ENCODE measurements at places on chromosomes 7 and 10.

DNA sequence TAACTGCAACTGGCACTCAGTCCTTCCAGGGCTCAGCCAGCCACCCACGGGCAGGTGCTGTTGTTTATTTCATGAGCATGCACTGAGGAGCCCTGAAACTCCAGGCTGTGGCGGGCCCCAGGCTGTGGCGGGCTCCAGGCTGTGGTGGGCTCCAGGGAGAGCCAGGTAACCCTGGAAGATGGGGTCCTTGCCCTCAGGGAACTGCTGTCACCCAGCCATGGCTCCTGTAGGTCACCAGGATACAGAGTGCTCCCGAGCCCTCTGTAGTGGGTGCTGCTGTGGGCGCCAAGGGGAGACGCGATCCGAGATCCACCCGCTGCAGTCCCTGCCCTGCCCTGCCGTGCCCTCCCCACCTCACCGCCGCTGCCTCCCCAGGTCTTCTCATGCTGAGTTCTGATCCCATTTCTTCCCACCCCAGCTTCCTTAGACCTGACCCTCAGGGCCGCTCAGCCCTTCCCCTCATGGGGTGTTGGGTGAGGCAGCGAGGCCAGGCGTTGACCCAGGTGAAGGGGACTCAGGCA, 29.6 kb downstream of the LRRC27 start:
- no peak for DNase-seq

DNA sequence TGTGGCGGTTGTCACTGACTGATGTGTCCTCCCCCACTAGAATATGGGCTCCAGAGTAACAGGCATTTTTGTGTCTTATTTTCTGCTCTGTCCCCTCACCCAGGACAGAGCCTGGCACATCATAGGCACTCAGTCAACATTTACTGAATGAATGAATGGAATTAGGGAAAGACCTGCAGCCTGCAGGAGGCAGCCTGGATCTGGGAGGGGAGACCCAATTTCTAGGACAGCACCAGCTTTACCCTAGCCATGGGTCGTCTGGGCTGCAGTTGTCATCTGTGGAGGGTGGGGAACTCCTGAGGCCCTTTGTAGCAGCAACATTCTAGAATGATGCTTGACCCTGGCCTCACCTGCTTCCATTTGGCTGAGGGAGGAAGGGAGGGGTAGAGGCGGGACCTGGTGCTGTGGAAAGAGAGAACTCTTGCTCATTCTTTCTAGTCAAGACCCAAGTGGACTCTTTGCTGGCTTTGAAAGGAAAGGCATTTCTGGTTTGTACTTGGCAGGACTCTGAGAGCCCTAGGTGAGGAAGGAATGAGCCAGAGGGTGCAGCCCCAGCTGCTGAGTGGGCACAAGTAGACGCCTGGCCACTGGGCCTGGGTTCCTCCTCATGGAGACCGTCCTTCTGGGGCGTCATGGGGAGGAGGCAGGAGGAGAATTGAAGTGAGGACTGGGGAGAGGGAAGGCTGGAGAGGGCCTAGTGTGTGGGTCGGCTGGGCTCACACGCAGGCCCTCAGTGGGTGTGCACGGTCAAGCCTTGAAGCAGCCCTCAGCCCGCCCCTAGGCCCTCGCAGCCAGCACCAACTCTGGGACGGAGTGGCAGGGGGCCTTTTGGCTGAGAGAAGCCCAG, 8.9 kb downstream of the FGF8 start:
- no peak for DNase-seq

GRCh38 chr7:130207642-130208041, at the start of gene SSMEM1:
Gene SSMEM1, plus strand, starts transcription at chr7:130207860. Its CDS starts 51 bp downstream, at chr7:130207911.
- DNase-seq = no peak

DNA sequence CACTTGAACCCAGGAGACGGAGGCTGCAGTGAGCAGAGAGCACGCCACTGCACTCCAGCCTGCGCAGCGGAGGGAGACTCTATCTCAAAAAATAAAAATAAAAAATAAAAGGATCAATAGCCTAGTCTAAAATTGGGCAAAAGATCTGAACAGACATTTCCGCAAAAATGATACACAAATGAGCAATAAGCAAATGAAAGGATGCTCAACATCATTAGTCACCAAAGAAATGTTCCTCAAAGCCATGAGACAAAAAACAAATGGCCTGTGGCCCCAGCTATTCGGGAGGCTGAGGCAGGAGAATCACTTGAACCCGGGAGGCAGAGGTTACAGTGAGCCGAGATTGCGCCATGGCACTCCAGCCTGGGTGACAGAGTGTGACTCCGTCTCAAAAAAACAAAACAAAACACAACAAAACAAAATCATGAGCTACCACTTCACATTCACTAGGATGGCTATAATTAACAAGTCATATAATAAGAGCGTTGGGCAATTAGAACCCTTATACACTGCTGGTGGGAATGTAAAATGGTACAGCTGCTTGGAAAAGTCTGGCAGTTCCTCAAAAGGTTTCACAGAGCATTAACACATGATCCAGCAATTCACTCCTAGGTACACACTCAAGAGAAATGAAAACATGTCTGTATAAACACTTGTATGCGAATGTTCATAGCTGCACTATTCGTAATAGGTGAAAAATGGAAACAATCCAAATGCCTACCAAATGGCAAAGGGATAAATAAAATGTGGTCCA, 3.1 kb downstream of the DAGLB start:
- no peak for DNase-seq

DNA sequence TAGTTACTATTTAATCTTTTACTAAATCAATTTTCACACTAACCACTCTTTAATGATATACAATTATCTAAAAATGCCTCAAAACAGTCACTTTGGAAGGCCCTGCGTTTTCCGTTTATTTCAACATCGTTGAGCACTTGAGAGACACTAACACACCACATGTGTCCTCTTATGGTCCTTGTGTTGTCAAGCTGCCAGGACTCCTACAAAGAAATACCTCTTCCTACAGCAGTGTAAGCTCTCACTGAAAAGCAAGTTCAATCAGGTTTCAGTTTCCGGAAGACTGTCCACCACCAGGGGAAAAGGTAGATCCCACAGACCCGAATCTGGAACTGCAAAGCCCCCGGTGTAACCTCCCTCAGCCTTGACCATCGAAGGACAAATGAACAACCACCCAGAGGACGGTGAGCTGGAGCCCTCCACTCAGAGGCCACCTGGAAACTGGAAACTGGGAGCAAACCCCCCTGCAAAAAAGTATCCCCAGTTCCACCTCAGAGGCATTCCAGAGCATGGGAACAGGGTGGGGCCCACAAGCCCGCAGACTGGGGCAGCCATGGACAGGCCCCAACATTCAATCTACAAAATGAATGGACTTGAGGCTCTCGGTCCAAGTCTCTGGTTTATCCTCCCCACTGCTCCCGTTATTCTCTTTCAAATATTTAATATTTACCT, 37.6 kb downstream of the KCNH2 start:
- DNase-seq = no peak

DNA sequence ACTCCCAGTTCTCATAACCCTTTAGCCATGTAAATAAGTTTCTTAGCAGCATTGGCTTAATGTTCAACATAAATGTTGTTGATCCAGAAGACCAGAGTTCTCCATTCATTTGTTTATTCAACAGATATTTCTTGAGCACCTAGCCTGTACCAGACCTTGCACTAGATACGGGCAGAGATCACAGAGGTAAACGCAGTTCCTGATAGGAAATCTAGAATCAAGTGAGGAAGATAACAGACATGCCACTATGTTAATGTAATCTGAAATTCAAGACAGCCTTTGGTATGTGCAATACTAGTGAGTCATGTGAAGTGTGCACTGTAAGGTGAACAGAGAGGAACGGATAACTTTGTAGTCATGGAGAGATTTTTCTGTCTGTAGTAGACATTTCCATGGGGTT, 3.0 kb downstream of the BUB3 start:
- no peak for DNase-seq

DNA sequence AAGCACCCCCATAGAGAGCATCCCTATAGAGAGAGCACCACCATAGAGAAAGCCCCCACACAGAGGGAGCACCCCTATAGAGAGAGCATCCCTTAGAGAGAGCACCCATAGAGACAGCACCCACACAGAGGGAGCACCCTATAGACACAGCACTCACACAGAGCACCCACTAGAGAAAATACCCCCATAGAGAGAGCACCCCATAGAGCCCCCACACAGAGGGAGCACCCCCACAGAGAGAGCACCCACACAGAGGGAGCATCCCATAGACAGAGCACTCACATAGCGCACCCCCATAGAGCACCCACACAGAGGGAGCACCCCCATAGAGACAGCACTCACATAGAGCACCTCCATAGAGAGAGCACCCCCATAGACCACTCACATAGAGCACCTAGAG, 48.6 kb downstream of the INSIG1 start:
- no peak for DNase-seq

GRCh38 chr10:5992398-5992797, 15.1 kb upstream of the IL15RA start:
- DNase-seq = no peak

DNA sequence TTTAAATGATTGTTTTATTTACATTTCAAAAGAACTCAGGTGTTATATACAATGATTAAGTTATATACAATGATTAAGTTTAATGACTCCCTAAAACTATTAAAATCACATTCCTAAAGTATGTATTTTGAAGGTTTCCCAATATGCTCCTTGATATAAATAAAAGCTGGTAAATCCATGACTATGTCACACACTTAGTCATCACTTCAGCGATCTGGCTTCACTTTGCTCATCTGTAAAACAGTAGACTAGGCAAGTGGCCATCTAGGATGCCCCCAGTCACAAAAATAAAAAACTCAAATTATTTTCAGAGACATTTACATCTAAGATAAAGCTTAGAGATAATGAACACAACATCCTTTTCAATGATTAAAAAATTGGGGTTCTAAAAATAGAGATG, 10.8 kb downstream of the ICA1 start:
- DNase-seq = no peak

GRCh38 chr7:42812779-42813178, 99.1 kb downstream of the C7orf25 start:
- no peak for DNase-seq

DNA sequence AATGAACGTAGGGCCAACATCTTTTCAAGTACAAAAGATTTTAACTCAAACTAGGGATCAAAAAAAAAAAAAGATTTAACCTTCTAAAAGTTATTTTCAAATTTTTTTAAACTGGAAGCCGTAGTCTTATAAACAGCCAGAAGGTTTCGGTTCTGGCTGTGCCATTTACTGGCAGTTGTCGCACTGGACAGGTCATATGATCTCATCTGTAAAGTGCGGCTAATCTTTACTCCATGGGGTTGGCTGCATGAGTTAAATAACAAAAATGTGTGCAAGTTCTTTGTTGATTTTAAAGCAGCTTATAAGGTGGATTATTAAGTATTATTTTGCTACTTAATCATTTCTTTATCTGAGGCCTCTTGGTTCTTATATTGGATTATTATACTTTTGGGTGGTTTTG, 36.6 kb downstream of the TRUB1 start:
- no peak for DNase-seq

DNA sequence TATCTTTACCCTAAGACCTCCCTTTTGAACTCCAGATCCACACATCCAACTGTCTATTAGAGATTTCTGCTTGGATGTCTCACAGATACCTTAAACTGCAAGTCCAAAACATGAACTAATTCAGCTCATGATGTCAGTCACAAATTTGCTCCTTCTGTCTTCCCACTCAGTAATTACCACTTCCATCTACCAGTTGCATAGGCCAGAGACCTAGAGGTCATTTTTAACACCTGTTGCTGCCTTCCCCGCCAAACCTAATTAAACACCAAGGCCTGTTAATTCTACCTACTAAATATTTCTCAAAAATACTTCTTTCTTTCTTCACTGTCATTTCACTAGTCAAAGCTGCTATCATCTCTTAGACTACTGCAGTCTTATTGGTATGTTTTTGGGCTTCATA, 8.2 kb downstream of the SLK start:
- no peak for DNase-seq

DNA sequence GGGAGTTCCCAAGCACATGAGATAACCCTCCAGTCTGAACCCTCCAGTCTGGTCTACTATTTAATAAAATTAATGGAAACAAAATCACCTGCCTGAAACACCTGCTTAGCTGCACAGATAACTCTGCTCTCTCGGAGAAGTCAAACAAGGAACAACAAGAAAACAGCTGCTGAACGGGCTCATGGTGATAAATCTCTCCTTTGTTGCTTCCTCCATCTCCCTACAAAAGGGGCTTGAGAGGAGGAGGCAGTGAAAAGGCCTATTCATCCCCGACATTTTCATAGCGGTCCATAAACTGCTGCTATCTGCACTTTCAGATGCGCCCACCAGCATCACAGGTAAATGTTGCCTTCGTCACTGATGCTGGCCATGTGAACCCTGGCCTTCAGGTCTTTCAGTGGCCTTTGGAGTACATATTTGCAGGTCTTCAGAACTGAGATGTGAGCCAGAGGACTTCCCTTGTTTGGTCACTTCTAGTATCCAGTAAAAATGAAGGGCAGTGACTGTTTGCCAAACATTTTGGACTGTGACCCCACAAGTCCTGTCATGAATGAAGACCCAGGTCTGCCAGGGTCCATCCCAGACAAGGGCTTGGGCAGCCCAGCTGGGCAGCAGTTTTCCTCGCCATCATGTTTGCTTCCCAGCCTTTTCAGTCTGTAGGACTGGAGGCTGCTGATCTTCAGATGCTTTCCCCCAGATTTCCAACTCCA, 15.9 kb downstream of the FKBP6 start:
- no peak for DNase-seq

GRCh38 chr10:71645185-71645584, 74.4 kb downstream of the C10orf105 start:
- no peak for DNase-seq

DNA sequence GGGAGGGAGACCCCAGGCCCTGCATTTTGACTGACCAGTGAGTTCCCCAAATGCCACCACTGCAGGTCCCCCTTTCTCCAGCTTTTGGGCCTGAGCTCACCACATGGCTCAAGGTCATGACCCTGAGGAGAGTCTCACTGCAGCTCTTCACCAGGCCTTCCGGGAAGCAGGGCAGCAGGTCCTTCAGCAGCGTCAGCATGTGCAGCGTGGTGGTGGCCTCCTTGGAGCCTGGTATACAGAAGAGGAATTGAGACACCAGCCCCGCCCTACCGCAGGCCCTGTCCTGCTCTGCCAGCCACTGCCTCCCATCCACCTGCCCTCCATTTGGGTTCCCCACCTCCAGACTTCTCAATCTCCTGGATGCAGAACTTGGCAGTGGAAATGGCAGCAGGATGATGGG, 13.0 kb downstream of the RRP12 start:
- DNase-seq = peak; percentile 57

- no peak for DNase-seq
Measured at GRCh38 chr10:117366741-117367140, 8.5 kb downstream of the PDZD8 start.

DNA sequence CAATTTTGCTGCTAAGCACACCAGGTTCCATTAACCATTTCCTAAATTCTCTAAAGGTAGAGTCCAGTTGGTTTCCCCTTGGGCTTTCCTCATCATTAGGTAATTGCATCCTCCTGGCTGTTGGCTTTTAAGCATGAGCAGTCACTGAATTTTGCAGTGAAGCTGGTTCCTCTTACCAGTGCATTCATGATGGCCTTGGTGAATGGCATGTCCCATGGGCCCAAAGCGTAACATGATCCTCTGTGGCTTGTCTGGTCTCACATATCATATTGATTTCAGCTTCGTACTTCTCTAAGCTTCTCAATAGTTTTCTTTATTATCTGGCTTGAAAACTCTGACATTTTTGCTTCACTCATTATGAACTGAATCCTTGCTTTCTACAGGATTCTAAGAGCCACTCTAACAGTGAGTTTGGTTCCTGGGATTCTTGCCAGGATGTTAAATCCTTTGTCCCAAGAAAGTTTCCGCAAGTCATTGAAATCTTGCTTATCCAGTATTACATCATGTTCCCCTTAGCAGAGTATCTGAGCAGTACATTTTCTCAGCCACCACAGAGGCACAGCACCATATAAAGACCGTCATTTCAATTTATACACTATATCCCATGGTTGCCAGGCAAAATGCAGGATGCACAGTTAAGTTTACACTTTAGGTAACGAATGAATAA, 134.2 kb downstream of the PTN start:
- DNase-seq = no peak
